ENCODE measurements at places on chromosomes 5 and 9.

GRCh38 chr9:90727488-90727887 is 74.1 kb upstream of the SYK start:
- DNase-seq: no peak

DNA sequence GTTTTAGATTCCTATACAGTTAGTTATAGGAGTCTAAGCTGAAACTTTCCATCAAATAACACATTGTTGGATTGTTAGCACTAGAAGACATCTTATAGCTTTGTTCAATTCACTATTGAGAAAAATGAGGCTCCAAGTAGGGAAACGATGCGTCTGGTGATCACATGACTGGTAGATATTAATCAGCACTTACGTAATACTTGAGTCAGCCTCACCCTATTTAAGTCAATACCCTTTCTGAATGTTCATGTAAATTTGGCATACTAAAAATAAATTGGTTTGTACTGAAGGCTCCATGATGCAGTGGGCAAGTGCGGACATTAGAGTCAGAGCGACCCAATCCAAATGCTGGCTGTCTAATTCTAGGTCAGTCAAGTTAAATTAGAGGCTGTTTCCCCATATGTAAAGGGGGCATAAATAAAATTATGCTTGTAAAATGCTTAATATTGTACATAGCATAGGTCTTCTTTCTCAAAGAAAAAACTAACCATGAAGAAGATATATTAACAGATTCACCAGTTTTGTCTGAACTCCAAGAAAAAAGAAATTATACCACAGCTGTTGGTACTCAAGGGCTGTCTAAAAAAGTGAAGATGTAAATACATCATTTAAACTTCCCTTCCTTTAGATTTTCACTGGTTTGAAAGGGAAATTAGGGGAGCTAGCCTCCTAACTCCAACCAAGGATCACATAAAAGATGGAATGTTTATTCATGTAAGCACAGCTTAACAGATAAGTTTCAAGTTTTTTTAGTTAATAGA is 406.6 kb upstream of the TLE4 start:
- peak; percentile 32 for DNase-seq

DNA sequence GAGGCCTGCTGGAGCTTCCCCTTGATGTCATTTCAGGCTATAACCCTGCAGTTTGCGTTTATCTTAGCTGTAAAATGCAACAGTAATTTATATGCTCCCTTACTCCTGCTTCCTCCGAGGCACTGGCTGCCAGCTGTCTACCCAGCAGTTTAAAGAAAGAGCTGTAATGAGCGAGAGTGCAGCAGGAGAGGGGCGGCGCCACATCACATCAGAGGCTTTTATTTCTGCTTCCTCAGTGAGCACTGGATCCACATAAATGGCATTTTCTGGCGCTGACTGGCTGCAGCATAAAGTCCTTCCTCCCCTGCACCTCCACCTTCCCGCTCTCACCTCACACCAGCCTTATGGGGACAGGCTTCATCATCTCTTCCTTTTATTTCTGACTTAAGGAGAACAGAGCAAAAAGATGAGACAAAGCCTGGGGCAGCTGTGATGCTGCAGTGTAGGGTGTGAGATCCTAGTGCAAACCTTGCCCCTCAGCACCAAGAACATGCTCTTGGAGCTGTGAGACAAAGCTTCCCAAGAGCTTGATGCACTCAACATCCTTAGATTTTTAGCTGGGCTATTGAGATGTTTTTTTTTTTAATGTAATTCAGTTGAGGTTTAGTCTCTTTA is 829.6 kb upstream of the ZNF608 start:
- DNase-seq: peak; percentile 25

DNA sequence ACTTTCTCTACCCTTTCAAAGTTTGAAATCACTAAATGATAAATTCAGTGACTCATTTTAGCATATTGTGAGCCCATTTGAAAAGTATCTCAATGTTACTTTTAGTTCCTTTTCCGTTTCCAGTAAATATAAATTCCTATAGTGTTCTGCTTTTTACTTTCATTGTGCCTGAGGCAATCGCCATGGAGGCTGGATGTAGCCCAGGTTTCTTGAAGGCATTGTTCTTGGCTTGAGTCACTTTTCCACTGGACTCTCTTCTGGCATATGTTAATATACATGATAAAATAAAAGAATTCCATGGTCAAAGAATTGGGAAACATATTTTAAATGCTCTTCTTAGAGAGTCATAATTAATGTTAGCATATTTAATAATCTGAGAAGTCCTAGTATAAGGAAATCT is 327.0 kb downstream of the IZUMO3 start:
- peak; percentile 52 for DNase-seq

- DNase-seq: no peak
These were observed 35.6 kb upstream of the ADAMTS16 start for GRCh38 chr5:5104550-5104949.

DNA sequence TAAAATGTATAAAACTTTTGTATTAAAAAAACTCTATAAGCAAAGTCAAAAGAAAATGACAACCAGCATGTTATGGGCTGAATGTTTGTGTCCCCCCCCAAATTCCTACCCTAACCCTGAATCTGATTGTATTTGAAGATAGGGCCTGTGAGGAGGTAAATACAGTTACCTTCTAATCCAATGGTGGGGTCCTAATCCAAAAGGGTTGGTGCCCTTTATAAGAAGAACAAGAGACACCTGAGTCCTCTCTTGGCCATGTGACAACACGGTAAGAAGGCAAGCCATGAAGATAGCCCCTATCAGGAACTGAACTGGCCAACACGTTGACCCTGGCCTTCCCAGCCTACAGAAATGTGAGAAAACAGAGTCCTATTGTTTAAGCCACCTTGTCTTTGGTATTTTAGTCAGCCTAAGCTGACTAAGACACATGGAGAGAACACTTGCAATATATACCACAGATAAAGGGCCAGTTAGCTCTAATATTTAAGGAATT is 49.7 kb upstream of the AKNA start:
- DNase-seq: no peak

DNA sequence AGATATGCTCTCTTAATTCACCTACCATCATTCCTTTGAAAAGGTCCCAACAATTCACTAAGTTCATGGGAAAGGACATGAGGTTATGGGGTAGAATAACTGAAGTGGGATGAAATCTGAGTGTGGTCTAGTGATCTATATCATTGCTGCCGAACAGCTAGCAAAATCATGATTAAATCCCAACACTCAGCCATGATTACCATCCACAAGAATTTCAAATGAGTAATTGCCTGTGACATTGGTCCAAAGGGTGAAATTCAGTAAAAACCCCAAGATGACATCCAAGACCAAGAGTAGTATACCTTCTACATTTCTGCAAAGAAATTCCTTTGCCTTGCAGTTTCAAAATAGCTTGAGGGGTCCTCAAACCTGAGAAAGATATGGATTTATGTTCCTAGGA is 225.6 kb downstream of the SPOCK1 start:
- DNase-seq: peak; percentile 26

- peak; percentile 12 for DNase-seq
These were observed 12.4 kb downstream of the PTTG1 start for GRCh38 chr5:160434022-160434531.

DNA sequence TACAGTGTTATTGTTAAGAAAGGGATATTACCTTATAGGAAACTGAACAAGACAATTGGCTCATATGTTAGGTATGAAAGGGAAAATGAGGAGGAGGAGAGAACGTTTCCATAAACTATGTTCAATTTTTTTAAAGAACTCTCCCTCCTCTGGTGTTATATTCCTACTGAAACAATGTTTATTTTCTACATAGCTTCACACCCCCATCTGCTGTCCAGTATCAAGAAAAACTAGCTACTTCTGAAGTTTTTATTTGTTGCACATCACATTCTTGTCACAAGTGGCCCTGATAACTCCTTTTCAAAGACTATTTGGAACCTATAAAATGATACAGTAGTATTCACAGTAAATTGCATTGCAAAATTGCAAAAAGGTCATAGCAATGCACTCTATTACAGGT is 223.4 kb upstream of the FAM174A start:
- DNase-seq: no peak

DNA sequence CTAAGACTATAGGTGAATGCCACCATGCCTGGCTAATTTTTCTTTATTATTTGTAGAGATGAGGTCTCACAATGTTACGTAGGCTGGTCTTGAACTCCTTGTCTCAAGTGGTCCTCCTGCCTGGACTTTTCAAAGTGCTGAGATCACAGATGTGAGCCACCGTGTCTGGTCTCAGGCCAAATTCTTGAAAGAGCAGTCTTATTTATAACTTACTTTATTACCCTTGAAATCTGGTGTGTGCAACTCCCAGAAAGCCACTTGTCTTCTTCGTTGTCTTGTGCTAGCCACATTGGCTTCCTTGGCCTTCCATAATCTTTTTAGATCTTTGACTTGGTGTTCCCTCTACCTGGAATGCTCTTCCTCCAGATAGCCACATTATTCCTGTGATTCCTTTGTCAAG is 50.1 kb downstream of the CTNNA1 start:
- DNase-seq: no peak

GRCh38 chr5:78830528-78831046 is 154.5 kb downstream of the ARSB start:
- DNase-seq: no peak

DNA sequence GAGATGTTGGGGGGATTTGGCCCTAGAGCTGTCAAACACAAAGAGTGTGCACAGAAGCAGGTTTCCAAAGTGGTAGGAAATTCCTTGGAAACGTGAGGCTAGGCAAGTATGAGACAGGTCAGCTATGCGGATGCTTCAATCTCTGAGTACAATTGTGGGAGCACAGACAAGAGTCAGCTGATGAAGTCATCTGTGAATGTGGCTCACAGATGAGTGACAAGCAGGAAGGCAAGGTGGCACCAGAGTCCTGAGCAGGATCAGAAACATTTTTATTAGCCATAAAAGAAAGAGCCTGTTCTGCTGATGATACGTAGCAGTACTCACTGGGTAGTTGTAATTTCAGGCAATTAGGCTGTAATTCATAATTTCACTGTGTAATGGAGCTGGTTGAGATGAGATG is 117.0 kb downstream of the DCP2 start:
- DNase-seq: no peak

DNA sequence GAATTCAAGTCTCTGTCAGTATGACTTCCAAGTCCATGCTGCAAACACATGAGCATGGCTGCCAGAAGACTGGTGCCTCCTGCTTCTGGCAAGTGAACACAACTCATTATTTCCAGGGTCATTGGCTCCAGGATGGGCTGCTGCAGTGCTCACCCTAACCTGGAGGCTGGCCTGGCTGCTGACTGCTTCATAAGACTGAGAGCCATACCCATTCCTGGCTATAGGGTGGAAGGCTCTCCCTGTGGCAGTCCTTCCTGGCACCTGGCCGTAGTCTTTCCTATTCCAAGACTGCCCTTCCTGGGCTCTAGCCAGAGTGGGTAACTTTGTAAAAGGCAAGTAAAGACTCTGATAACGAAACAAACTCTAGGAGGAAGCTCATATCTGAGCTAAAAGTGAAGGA is 51.2 kb downstream of the CXXC5 start:
- DNase-seq: no peak

DNA sequence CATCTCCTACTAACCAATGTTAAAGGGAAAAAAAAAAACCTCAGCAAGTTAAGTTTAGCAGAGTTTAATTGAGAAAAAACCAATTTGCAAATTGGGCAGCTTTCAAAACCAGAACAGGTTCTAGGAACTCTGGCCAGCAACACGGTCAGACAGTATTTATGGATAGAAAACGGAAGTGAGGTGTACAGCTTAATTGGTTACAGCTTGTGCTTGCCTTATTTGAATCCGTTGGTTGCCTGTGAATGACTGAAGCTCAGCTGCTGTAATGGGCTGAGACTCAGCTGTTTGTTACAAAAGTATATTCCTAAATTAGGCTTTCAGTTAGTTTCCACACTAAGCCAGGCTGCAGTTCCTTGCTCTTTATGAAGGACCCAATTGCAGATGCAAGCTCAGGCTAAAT is 217.0 kb downstream of the SREK1 start:
- DNase-seq: no peak

DNA sequence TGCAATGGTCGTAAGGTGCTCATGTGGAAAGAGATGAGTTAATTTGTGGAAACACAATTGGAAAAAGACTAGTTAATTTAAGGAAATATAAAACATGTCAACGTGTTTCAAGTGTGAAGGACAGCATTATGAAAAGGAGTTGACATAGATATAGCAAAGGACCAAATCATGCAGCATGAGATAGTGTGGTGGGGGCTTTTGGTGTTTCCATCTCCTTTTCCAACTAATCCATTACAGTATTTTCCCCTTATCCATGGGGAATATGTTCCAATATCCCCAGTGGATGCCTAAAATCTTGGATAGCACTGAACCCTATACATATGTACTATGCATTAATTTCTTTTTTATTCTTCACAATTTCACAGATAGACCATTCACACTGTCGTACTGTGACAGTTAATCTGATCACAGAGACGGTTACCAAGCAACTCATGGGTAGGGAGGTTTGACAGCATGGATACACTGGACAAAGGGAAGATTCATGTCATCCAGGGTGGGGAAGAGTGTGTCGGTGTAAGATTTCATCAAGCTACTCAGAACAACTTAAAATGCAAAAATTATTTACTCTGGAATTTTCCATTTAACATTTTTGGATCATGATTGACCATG is 238.6 kb downstream of the CDH12 start:
- DNase-seq: no peak

- no peak for DNase-seq
These were observed 54.2 kb downstream of the LMNB1 start for GRCh38 chr5:126831156-126831555.

DNA sequence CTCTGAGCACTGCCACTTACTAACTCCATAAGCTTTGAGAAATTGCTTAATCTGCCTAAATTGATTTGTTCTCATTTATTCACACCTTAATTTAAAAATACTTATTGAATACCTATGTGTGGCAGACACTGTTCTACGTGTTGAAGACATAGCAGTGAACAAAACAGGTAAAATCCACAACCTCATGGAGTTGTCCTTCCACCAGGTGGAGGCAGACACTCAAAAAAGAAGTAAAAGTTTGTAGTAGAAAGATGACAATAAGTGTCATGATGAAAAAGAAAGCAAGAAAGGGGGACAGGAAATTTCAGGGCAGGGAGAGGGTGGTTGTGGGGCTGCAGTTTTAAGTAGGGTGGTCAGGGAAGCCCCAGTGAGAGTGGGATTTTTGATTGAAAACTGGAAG is 94.9 kb downstream of the SREK1 start:
- DNase-seq: no peak

GRCh38 chr9:7479300-7479699 is 320.3 kb downstream of the DMAC1 start:
- DNase-seq: no peak
